Activated T-cell treated with anti-CD3 and anti-CD28 coated beads for 48 hours (primary cell): ENCODE measurements at places on chromosomes 1 and 21.

GRCh38 chr1:45299981-45300668 lies 26.6 kb upstream of the HPDL start:
- peak; percentile 11 for DNase-seq

GRCh38 chr1:232484856-232485255 lies 145.1 kb downstream of the SIPA1L2 start:
- no peak for DNase-seq

DNA sequence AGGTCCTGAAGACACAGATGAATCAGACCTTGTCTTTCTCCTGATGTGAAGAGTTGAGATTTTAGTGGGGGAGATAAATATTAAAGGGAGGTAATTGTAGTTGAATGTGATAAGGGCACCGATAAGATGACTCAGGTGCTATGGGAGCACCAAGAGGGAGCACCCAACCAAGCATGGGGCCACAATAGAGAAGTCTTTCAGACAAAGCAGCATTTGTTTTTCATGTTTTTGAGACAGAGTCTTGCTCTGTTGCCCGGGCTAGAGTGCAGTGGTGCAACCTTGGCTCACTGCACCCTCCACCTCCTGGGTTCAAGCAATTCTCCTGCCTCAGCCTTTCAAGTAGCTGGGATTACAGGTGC lies 16.2 kb downstream of the SZT2 start:
- DNase-seq, result no peak

DNA sequence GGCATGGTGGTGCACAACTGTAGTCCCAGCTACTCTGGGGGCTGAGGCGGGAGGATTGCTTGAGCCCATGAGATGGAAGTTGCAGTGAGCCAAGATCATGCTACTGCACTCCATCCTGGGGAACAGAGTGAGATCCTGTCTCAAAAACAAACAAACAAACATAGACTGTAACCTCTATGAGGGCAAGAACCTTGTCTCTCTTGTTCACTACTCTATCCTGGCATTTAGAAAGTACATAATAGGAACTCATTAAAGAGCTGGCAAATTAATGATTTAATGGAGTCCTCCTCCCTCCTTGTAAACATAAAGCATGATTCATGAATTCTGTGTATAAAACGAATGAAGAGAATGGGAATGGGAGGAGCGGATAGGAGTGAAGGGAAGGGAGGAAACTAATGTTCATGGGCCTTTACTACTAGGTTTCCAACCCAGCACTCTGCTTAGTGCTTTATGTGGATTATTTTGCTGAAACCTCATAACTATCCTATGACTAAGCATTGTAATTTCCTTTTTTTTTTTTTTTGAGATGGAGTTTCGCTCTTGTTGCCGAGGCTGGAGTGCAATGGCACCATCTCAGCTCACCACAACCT lies 8.6 kb downstream of the LMOD1 start:
- no peak for DNase-seq

GRCh38 chr1:205512059-205513045 lies 7.9 kb downstream of the CDK18 start:
- DNase-seq, result no peak

DNA sequence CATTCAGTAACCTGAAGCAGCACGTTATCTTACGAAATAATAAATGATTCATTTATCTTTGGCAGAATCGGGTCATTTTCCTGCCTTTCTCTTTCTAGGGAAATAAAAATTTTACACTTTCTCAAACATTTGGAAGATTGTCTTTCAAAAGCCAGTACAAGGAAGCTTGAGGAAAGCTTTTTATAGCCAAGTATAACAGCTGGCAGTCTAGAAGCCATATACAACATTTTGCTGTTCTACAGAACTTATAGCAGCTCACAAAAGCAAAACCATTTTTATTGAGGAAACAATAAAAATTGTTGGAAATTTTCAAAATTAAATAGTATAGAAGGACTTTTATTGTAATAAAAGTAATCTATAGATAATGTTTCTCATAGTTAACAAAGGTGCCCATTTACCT lies 448.6 kb downstream of the SMYD3 start:
- no peak for DNase-seq

GRCh38 chr1:235011064-235011598 lies 117.5 kb downstream of the TOMM20 start:
- DNase-seq, result peak; percentile 62

DNA sequence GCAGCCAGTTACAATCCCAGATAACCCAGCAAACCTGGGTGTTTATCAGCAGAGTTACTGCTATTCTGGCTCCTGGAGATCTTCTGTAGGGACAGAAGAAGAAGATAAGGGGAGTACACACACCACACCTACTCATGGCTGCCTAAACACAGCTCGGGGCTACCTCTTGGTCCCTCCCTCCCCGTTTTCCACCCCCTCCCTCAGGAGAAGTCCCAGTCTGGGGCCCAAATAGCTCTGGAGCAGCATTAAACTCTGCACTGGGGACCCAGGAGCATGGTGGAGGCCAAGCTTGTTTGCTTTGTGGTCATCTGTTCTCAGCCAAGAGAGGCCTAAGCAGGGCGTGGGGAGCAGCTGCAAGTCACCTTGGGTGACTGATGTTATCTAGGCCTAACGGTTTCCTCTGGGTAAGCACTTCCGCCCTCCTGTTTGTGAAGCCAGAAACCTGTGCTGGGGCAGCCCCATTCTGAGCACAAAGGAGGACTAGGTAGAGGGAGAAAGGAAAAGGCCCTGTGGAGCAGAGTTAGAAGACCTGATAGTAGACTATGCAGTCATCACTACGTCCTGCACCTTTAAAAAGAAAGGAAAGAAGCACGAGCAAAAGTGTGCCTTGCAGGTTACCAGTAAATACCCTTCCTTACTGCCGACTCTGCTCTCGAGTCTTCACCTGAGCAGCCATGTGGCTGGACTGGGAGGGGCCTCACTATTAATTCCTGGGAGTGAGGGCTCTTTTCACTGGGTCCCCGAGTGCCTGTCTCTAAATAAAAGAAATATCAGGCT lies 2.0 kb upstream of the RCSD1 start:
- DNase-seq, result peak; percentile 71

GRCh38 chr1:46725736-46726108 lies 6.8 kb upstream of the EFCAB14 start:
- no peak for DNase-seq

GRCh38 chr1:237181743-237182317 lies 139.8 kb downstream of the RYR2 start:
- DNase-seq, result no peak

- no peak for DNase-seq
These were observed 41.2 kb downstream of the GJA5 start for GRCh38 chr1:147719029-147719698.

GRCh38 chr1:93813076-93813475 lies 65.9 kb downstream of the DNTTIP2 start:
- DNase-seq, result no peak

DNA sequence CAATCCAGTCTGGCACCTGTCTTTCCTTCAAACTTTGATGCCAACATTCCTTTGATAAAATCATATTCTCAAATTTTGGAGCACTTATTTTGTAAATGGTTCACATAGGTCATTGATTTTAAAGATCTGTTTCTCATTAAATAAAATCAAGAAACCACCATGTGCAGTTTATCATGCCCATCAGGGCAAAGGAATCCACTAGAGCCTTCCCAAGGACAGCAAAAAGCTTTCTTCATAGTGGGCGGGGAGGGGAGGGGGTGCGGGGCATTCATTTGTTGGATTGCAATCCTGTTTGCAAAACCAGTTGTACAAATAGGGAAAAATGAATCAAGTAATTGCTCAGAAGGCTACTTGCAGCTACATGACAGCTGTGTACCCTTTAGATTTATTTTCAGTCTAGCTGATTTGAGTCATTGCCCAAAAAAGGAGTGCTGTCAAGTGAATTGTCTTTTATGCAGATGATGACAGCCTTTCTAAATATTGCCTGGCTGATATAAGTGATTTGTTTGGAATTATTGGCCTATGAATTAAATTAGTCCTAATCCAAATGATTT lies 23.0 kb downstream of the LRRC8B start:
- no peak for DNase-seq

DNA sequence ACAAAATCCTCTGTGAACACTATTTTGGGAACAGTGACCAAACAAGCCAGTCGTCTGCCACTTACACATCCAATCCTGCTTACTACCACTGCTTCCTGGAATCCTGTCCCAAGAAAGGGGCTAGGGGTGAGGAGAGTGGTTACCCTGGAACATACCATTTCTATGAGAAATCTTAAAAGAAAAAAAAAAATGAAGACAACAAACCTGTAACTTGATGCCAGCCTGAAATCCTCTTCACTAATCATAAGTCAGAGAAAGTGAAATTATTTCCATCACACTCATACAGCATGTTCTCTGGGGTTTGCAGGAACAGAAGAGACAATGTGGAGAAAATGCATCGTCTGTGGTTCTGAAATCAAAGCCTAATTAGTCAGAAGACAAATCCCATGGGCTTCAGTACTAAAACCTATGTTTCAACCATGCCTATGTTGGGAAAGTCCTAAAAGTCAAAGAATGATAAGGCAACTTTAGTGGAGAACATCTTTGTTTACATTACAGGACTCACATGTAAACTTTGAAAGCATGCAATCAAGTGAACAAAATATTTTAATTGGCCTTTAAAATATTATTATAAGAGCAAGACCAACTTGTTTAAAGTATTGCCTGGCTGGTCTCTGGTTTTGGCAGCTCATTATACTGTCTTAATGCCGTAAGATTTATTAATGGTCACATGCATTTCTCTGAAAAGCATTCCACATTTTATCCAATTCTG lies 220.7 kb downstream of the LTN1 start:
- no peak for DNase-seq

GRCh38 chr1:7942214-7942921 lies 1.7 kb upstream of the TNFRSF9 start:
- DNase-seq, result peak; percentile 30

DNA sequence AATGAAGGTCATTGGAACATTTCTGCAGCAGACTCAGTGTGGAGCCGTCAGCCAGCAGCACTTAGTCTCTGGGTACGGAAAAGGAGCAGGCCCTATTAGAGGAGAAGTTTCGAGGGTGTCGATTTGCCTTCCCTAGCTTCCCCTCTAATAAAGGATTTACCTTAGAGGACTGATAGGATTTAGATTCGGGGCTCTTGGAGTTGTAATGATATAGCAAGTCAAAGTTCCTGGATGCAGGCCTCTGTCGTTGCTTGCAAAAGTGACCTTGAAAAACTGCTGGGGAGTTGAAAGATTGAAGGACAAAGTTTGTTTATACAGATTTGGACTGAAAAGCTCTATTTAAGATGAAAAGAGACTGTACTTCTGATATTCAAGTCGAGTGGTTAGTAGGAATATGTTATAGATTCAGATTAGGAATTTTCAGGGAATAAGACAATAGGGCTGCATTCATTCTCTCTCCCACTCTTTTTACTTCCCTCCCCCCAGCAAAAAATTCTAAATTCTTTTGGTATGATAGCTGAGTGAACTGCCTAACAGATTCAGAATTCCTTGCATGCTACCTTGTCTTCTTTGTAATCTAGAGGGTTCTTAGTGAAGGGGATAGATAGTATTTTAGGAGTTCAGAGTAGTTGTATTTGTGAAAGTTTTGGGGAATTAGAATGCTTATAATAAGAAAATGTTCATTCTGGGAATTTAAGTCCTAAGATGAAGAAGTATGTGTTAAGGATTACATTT lies 19.2 kb downstream of the NFYC start:
- DNase-seq, result no peak

DNA sequence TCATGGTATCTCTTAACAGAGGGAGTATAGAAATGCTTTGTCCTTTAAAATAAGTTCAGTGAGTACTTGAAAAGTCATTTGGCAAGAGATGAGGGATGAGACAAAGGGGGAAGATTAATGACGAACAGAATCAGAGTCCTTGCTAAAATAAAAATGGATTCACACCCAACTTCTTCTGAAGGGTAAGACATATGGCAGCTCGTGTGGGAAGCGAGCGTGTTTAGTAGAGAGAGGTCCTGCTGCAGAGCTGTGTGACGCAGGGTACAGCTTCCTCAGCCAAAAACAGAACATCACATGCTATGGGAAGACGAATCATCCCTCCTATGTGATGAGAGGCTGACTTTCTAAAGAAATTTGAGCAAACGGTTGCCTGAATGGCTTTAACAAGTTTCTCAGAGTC lies 158.5 kb upstream of the LMO4 start:
- DNase-seq, result no peak

DNA sequence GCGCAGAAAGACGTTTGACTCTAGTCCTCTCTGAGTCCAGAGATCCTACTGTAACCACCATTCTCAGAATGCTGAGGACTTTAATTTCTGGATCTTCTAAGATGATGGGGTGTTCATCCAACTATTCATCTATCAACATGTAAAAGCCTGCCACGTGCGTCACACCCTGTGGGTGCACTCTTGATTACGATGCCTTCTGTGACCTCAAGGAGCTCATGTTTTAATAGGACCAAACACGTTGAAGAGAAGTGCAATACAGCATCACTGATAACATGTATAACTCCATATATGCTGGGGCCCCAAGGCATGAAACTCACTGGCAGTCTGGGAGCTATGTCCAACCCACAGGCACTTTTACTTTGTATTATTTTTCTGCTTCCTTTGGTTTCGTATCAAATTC lies 19.0 kb downstream of the KIAA0040 start:
- no peak for DNase-seq

- DNase-seq, result no peak
These were observed 24.4 kb downstream of the PCP4L1 start for GRCh38 chr1:161282991-161283390.

DNA sequence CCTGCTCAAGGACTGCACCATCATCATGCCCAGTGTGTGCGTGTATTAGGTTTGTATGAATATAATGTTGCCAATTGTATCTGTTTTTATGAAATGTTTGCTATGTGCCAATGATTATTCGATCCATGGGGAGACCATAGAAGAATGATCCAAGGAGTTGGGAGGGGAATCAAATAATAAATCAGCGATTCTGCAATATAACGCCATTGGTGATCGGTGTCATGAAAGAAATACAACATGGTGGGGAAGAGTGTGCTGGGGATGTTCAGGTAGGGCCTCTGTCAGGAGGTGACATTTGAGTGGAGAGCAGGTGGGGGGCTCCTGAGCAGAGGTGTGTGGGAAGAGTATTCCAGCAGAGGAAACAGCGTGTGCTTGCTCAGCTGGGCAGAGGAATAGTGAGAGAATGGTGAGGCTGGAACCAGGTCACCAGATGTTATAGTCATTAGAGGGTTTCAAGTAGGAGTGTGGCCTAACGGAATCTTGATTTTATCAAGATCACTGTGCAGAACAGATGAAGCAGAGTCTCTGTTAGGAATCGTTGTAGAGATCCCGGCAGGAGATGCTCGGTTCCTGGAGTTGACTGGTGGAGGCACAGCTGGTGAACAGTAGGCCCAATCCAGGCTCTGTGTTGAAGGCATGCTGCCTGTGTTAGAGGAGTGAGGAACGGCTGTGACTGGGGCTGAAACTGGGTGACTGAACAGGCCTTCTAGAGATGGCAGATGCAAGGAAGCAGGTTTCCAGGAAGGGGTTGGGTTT lies 2.9 kb upstream of the ZNF496 start:
- no peak for DNase-seq

DNA sequence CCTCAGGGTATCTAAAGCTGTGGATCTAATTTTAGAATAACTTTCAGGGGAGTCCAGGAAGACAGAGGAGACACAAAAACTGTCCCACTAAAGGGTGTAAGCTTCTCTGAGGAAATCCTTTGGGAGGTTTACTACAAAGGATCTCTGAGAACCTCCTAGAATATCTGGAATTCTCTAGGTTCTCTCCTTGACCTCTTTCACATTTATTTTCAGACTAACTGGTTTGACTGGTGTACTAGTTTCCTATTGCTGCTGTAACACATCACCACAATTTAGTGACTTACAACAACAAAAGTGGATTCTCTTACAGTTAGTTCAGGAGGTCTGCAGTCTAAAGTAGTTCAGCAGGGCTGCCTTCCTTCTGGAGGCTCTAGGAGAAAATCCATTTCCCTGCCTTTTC lies 175.3 kb upstream of the KIAA0040 start:
- DNase-seq, result no peak

- DNase-seq, result no peak
These were observed 133.4 kb upstream of the MAP1LC3C start for GRCh38 chr1:242132121-242132817.

GRCh38 chr1:186967656-186968394 lies 139.1 kb downstream of the PLA2G4A start:
- no peak for DNase-seq
